ENCODE measurements at places on chromosomes 12 and 14.

DNA sequence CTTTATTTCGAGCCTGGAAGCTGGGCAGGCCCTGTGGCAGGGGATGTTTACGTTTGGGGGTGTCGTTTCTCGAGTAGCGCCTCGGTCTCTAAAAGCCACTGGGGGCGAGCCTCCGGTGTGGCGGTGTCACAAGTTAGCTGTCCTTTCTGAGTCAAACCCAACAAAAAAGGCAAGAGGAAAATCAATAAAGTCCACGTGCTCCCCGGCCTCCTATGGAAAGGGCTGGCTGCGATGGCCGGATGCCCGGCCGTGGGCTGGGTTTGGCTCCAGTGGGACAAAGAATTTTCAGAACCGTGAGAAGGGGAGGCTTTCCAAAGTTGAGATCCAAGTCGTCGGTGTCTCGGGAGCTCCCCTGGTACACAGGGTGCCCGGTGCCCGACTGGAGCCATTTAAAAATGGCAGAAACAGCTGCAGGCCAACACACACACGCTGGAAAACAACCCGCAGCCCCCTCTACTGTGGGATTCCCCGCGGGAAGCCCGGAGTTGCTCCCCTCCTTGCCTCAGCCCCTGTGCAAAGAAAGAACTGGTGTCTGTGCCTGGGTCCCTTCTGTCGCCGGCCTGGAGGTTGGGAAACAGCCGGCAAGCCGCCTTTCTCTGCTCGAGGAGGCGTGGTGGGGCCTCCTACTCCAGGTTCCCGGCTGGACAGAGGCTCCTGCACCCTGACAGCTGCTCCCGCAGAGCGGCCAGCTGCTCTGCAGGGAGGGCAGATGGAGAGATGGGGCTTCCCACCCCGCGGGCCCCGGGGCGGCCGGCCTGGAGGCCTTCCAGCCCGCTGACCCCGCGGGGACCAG lies 1.9 kb downstream of the BCL7A start:
- DNase-seq: no peak

GRCh38 chr14:70213721-70214282 lies 25.1 kb upstream of the SLC8A3 start:
- DNase-seq: no peak

GRCh38 chr12:66726556-66726955 lies 47.7 kb upstream of the GRIP1 start:
- no peak for DNase-seq

DNA sequence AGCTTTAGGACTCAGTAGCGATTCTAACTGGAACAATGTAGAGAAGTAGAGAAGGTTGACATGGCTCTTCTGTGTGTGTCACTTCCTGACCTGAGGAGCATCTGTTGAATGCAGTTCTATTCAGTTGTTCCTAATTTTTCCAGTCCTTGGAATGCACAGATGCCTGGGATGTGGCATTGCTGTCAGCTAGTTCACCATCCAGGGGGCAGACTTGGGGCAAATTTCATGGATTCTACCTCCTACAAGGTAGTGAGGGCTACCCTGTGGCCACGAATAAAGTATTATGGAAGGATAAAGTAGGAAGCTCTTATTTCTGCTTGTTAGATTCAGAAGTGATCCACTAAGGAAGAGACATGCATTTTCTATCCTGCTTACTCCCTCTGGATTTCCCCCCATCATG lies 74.4 kb upstream of the GPATCH2L start:
- DNase-seq: no peak

GRCh38 chr14:79465651-79466050 lies 745.7 kb downstream of the DIO2 start:
- DNase-seq: no peak

GRCh38 chr14:56808383-56809269 lies 1.7 kb downstream of the OTX2 start:
- DNase-seq: no peak

GRCh38 chr14:33908540-33909223 lies 42.2 kb downstream of the EGLN3 start:
- no peak for DNase-seq

- no peak for DNase-seq
Observed at GRCh38 chr12:89663577-89664357, 44.9 kb downstream of the ATP2B1 start.

- DNase-seq: no peak
Observed at GRCh38 chr12:77742631-77743030, 88.1 kb upstream of the NAV3 start.

GRCh38 chr12:111406474-111407376 lies 1.0 kb downstream of the SH2B3 start:
- no peak for DNase-seq

DNA sequence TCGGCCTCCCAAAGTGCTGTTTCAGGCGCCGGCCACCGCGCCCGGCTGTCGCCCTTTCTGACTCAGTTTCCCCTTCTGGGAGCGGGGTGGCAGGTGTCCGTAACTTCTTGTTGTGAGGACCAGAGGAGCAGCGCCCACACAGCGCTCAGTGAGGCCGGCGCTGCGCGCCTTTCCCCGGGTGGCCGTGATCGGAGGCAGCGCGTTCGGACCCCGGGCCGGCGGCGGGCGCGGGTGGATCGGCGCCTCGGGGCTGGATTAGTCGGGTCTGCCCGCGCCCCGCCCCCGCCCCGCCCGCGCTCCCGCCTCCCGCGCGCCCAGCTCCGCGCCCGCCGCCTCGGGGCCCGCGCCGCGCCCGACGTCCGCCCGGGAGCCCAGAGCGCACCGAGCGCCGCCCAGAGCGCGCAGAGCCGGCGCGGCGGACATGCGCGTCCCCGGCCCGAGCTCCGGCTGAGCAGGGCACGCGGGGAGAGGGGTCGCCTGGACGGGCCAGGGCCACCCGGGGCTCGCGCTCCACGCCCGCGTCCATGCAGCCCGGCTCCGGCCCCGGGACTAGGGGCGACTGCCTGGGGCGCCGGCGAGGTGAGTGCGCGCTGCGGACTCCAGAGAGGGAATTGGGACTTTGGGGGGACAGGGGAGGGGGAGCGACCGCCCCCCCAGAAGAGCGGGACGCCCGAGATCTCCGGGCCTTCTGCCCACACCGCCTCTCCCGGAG lies 50.6 kb downstream of the LRCOL1 start:
- peak; percentile 27 for DNase-seq

- no peak for DNase-seq
Observed at GRCh38 chr14:58625438-58625837, 12.3 kb upstream of the DACT1 start.

DNA sequence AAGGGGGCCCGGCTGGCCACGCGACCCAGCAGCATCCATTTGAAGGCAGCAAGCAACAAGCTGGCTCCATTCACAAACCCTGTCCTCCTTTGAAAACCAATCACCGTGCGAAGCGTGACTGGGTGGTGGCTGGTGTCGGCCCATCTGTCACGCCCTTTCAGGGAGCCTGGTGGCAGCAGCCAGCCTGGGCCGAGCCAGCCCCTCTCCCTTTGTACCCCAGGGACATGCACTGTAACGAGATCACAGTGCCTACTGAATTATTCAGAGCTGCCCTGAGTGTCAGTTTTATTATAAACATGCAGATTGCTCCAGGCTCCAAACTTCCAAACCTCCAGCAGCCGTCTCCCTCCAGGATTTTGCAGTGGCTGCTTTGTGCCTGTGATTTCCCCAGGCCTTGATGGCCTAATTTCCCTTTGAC lies 22.3 kb upstream of the CTDSP2 start:
- no peak for DNase-seq

DNA sequence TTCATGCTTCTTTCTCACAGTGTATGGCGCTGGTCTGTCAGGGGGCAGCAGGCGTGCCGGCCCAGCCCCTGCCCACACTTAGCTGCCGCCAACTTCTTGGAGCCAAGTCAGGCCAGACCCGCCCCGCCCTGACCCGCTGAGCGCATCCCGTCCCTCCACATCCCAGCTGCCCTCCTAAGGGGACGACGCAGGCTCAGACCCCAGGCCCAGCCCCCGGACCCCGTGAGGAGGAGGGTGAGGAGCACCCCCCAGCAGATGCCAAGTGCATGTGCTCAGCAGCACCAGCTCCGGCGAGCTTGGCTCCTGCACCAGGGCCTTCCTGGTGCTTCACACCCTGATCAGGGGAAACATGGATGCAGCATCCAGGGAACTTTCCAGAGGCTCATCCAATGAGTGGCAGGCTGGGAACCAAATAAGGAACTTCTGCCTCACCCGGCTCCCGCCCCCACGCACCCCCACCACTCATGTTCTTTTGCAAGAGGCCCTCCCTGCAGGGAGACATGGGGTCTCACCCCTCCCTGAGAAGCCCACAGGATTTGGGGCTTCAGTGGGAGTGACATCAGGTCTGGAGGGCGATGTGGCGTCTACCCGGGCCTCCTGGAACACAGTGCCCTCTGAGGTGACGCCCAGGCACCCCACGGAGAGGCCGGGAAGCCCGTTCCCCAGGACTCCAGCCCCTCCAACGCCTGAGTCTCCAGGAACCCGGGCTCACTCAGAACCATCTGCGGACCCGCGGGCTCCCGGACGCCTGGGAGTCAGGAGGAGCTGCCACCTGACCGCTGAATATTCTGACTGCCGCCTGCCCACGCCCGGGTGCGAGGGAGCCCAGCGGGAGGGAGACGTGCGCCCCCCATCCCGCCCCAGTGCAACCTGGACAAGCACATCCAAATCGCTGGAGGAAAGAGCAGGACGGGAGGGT lies 70.0 kb upstream of the GALNT9 start:
- DNase-seq: no peak

DNA sequence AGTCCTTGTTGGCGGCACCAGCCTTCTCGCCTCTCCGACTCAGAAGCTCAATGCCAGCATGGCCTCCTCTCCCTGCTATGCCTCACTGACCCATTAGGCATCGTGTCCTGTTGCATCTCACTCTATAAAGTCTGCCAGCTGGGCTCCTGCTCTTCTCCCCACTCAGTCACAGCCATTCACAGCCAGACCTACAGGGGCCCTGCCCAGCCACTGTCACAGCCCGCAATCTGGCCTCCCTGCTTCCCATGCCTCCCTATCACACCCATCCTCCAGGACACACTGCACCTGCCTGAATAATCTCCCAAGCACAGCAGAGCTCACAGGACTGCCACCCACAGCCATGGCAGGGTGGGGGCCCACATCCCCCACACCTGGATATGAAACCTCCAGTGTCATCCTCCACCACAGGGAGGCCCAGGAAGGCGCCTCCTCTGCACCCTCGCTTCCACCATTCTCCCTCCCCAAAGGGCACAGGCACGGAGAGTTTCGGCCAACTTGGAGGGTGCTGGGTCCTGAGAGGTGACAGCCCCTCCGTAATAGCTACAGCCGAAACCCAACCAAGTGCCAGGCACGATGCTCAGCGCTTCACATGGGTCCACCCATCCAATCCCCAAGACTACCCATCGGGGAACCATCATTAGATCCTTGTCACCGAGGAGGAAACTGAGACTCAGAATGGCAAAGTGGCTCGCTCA lies 370.3 kb downstream of the BCL11B start:
- no peak for DNase-seq

- peak; percentile 37 for DNase-seq
Observed at GRCh38 chr12:12722435-12723148, 5.4 kb downstream of the CDKN1B start.

- no peak for DNase-seq
Observed at GRCh38 chr12:28948685-28949084, 200.4 kb upstream of the FAR2 start.

- no peak for DNase-seq
Observed at GRCh38 chr12:51217133-51217967, 512 bp downstream of the POU6F1 start.

- DNase-seq: peak; percentile 43
Observed at GRCh38 chr12:52156757-52157565, 34.9 kb downstream of the KRT80 start.

GRCh38 chr12:27498149-27498548 lies 25.9 kb upstream of the PPFIBP1 start:
- no peak for DNase-seq

GRCh38 chr14:79199217-79199616 lies 1012.1 kb downstream of the DIO2 start:
- no peak for DNase-seq

- no peak for DNase-seq
Observed at GRCh38 chr12:78156751-78157150, 326.1 kb downstream of the NAV3 start.

GRCh38 chr14:97806891-97807290 lies 1009.7 kb downstream of the VRK1 start:
- DNase-seq: no peak

DNA sequence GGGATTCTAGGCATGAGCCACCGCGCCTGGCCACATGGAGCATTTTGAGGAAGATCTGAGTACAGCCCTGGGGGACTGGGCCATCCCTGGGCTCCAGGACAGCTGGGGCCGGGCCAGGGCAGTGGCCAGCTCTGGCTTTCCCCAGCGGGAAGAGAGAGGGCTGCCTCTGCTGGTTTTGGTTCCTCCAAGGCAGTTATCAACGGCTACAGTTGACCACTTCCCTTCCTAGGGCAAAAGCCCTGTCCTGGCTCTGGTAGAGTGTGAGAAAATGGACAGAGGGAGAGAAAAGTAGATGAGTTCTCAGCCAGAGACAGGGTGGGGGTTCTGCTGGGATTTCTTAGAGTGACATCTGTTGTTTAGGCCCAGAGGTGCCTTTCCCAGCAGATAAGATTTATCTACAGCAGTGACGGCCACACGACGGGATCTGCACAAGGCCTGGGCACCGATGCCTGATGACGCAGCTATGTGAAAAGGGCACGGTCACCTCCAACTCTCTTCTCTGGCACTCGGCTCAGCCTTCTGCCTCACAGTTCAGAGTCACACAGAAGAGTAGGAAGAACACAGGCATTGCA lies 5.5 kb upstream of the HVCN1 start:
- peak; percentile 57 for DNase-seq

- no peak for DNase-seq
Observed at GRCh38 chr12:1799051-1799881, 21.1 kb upstream of the LRTM2 start.

DNA sequence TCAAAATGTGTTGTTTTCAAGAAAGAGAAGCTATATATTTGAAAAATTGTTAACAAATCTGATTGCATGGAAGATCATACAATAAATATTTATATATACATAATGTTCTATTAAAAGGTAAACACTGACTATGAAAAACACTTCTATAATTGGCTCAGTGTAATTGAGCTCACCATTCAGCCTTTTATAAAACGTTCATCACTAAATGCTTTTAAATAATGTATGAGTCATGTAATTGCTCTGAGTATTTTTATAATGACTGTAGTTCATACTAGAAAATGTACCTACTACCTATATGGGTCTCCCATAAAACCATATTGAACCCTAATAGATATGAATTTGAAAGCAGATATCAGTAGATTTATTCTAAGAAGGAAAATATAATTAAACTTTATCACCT lies 240.4 kb upstream of the MGAT4C start:
- no peak for DNase-seq

DNA sequence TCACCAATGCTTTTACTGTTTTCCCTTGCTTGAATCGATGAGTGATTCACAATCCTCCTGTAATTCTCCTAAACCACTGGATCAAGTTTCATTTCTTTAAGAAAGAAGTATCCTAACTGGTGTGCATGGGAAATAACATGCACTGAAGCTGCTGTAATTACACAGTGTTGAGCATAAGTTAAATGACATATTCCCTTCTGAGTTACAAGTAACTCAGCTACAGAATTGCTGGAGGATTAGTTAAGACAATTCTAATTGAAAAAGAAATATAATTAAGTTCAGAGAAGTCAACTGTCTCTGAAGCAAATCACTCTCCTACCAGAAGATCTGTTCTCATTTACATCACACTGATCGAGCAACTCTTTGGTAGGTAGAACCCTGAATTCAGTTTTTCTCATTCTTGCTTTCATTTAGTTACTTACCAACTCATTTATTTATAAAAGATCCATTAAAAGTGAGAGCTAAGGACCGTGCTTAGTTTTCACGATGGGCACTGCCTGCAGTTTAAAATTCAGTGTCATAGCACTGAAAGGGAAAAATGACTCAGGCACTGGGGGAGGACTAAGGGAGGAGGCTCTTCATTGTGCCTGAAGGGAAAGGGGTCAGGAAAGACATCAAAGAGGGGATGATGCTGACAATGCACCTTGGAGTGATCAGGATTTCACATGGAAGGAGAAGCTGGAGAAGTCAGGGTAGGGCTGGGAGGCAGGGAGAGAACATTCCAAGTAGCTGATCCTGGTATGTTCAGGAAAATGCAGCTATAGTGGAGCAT lies 327.2 kb downstream of the EMP1 start:
- DNase-seq: no peak

All from AML-193 (cell line).